Stromal cell of bone marrow (primary cell): ENCODE measurements at places on chromosomes 11 and 22.
A peak's percentile ranks its signal among the peaks of the same experiment; 100 is the strongest.

DNA sequence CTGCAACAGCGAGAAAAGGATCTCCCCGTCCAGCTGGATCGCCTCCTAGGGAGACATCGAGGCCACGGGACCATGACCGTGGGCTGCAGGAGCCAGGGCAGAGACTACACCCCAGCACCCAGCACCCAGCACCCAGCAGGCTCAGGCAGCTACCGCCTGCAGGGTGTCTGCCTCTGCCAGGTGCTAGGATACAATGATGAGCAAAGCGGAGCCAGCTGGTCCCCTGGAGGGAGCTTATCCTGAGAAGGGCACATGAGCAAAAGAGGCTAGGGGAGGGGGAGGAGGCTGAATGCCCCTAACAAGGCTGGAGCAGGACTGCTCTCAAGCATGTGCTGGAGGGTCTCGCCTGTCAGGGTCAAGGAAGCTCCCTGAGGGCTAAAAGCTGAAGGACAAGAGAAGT, 4.8 kb upstream of the CASTOR1 start:
- DNase-seq = no peak

DNA sequence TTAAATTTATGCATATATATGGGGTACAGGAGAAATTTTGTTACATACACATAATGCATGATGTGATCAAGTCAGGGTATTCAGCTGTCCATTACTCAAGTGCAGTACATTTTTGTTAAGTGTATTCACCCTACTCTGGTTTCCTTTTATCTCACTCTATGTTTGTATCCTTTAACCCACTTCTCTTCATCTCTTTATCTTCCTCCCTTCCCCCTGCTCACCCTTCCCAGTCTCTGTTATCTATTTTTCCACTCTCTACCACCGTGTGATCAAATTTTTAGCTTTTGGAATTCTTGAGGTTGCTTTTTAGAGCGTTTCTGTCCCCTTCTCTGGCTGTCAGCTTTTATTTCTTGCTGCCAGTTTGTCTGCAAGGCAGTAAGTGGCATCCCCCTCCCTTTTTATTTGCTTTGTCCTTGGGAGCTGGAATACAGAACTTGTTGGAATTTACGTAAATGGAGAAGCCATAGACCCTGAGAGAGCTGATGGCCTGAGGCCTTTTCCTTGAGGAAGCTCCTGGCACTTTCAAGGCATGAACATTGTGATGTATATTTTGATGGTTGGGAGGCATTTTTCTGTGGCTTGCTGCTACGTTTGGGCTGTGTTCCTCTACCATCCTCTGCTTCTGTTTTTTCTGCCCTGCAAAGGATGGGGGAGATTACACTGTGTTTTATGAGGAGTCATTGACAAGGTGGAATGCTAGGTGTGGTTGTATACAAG, 148.6 kb downstream of the LDLRAD3 start:
- DNase-seq = no peak

DNA sequence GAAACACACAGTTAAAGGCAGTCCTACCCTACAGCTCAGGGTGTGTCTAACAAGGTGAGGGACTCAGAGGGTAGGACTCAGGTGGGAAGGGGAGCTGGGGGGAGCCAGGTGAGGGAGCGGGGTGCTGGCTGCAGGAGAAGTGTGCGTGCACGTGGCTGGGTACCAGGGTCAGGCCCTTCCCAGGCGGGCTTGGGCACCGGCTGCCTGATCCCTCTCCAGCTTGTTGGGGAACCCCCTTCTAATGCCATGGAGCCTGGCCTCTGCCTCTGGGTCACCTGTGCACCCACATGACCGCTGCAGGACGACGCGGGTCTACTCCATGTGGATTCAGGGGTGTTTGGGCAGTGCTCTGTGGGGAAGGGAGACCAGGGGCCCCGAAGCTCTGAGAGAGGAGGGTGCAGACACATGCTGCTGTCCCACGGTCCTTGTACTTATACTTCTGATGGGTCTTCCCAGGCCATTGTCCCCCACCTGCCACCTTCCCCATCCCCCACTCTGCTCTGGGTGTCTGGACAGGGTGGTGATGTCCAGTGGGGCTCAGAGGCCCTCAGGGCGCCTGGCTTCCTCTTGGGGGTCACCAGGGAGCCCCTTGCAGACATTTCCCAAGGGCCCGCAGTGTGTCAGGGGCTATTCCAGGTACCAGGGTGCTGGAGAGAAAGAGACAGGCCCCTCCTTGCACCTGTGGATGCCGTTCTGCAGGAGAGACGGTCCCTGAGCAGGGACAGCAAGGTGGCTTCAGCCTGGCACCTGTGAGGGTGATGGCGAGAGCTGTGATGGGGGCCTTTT, 10.4 kb upstream of the MRGPRD start:
- DNase-seq = no peak

DNA sequence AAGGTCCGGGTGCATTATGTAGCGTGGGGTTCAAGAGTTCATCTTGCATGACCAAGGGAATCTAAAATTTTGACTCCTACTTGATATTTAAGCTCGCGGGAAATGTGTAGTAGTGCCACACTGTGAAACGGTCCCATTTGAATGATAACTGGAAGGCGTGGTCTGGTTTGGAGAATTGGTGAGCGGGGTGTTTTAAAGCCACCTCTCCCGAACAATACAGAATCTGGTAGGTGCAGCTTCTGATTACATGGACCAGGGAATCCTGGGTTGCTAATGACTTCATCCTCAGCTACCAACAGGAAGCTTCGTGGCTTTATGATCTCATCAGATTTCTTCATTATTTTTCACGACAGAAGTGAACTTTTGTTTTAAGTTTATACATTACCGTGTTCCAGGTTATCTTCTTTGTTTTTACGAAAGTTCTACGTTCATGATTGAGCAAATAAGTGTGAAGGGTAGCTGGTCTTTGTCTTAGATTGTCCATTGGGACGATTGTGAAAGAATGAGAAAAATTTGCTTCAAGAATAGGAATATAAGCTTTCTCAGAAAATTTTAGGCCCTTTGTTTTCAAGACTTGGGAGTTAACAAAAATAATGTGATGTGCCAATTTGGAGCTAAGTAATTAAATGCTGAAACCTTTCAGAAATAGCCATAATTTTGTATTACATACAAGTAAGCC, 1.7 kb downstream of the QSER1 start:
- peak; percentile 67 for DNase-seq

GRCh38 chr11:71501071-71501985, 25.7 kb upstream of the KRTAP5-7 start:
- DNase-seq = no peak

DNA sequence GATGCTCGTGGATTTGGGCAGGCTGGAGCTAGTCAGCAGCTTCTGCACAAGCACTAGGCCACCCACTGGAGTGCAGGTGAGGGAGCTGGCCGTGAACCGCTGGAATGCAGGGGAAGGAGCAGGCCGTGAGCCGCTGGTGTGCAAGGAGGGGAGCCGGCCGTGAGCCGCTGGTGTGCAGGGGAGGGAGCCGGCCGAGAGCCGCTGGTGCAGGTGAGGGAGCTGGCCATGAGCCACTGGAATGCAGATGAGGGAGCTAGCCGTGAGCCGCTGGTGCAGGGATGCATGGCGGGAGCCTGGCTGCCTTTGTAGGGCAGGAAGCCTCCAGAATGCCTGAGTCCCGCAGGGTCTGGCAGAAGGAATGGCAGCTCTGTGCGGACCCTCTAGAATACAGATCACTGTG, 4220.0 kb upstream of the OR11H1 start:
- DNase-seq = no peak

GRCh38 chr11:109984634-109985289, 108.4 kb upstream of the ZC3H12C start:
- DNase-seq = no peak

- DNase-seq = no peak
Measured at GRCh38 chr22:43998679-43999264, 25.3 kb upstream of the PARVB start.

DNA sequence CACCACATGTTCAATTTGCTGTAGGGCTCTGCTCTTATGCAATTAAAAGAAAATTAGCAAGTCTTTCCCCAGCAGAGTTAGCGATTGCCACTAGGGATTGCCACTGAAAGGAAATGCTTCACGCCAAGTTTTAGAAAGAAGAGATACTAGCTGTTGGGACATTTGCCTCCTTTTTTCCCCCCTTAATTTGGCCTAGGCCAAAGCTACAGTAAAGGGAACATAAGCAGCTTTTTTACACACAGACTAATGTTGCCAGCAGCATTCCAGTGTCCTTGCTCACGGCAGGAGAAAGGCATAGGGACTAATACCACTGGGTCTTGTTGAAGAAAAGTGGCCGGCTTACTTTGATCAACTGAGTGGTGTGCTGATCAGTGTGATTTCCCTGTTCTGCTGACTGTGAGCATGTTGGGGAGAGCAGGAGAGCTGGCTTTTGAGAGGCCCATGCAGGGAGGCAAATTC, 71.2 kb downstream of the PHF21A start:
- DNase-seq = peak; percentile 62

DNA sequence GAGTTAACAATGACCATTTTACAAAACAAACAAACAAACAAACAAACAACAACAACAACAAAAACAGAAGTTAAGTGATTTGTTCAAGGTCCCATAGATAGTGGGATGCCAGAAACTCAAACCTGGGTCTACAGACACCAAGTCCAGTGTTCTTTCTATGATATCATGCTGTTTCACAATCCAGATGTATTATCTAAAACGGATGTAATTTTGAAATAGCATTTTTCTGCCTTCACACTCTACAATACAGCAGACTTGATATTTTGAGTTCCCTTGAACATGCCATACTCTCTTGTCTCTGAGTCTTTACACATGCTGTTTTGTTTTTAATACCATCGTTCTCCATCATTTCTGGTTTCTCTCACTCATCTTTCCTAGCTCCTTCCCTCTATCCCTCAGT, 104.5 kb downstream of the RELT start:
- DNase-seq = no peak

- no peak for DNase-seq
Measured at GRCh38 chr22:46829941-46830715, 67.7 kb downstream of the TBC1D22A start.

GRCh38 chr22:35189559-35189958, 67.7 kb upstream of the HMGXB4 start:
- no peak for DNase-seq

DNA sequence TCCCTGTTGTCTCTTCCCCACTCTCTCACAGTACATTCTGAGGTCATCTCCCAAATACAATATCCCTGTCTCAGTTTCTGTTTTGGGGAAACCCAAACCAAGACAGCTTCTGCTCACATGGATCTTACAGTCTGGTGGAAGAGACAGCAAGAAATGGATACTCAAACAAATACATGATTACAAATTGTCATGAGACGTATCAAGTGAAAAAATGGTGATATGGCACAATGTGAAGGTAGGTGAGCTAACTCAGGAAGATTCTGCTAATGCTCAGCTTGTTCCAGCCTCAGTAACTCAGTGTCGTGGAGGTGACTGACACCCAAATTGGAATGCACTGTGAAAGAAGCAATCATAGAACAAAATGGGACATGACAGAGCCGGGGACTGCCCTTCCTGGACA, 68.3 kb downstream of the CHST1 start:
- no peak for DNase-seq
